ENCODE measurements at places on chromosomes 2 and 18.

DNA sequence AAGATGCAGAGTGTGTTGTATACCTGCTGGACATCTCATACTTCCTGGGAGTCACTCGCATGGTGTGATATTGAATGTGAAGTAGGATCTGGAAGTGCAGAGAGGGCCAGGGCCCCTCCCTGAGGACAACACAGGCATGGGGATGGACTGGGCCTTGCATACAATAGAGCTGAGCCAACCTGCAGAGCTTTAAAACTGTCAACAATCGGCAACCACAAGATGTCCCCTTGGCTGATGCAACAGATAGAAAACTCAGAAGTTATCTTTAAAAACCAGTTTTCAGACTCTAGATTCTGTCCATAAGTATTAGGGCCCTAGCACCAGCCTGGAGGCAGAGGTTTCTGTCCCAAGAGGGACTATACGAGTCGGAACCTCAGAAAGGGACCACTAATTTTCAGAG, 19.7 kb downstream of the EVA1A start:
- no peak for DNase-seq

DNA sequence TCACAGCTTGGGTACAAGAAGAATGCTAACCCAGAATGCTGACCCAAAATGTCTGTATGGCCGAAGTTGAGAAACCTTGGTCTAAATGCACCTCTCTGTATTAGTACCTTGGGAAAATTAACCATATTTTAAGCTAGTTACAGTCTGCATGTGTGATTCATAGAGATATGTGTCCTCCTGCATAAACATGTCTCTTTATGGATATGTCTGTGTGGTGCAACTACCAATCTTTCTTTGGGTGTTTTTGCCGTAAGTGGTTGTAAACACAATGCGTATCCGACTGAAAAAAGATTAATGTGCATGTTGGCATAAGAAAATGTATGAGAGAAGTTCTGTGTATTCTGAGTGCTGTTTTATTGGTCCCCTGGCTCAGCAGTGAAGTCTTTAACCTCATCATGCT, 54.2 kb upstream of the GAREM2 start:
- DNase-seq, result no peak

DNA sequence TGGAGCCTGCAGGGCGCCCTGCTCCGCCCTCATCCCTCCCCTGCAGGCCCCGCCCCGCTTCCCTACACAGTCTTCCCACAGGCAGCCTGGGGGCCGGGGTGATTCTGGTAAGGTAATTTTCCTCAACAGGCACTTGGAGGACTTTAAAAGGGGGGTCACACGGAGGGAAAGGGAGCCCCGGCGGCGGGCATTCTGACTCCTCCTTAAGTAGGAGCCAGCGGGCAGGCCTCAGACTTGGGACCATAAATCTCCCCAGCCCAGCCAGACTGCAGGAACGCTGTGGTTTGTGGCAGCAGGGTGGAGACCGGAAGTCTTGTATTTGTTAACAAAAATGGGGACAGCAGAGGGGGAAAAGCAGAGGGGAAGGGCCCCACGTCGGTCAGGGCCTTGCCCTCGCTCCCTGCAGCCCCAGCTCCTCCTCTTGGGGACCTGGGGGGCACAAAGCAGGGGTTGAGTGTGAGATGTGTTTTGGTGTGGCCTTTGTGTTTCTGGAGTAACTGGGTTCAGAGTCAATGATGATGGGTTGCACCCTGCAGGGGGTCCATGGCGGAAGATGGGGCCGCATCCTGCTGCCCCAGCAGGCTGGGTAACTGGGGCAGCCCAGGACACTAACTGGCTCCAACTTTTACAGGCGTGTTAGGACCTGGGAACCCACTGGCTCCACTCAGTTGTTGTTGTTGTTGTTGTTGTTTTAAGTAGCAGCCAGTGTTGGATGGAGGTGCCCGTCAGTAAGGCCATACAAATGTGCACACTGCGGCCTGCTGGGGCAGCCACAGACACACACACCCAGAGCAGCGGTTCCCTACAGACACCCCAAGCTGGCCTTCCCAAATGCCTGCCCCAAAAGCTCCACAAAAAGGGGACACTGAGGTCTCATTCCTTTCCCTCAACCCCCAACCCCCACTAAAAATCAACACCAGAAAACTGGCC, 27.7 kb downstream of the SMAD7 start:
- no peak for DNase-seq

- DNase-seq, result no peak
Observed at GRCh38 chr18:73408469-73408868, 540.7 kb upstream of the NETO1 start.

GRCh38 chr2:85180322-85181133, 47.3 kb downstream of the TCF7L1 start:
- DNase-seq, result no peak

- DNase-seq, result no peak
Observed at GRCh38 chr18:55416791-55417190, 171.2 kb downstream of the TCF4 start.

- no peak for DNase-seq
Observed at GRCh38 chr2:105438104-105438929, 39.5 kb upstream of the FHL2 start.

- DNase-seq, result peak; percentile 58
Observed at GRCh38 chr18:3245853-3246634, 1.6 kb upstream of the MYL12A start.

DNA sequence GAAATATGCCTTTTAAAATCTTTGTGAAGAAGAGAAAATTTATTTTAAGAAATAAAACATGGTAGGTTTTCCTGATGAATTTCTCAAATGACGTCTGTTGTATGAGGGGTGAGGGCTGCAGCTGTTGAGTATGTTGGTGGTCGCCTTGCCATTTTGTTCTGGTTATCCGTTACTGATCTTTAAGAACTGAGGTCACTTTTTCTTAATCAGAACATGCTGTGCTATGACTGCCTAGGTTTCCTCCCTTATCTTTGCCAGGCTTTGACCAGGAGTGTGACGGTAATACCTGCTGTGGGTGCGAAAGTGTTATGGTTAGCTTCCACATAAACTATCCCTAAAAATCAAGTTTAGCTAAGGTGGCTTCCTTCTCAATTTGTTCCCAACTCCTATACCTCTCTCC, 176.9 kb downstream of the DIS3L2 start:
- DNase-seq, result no peak

DNA sequence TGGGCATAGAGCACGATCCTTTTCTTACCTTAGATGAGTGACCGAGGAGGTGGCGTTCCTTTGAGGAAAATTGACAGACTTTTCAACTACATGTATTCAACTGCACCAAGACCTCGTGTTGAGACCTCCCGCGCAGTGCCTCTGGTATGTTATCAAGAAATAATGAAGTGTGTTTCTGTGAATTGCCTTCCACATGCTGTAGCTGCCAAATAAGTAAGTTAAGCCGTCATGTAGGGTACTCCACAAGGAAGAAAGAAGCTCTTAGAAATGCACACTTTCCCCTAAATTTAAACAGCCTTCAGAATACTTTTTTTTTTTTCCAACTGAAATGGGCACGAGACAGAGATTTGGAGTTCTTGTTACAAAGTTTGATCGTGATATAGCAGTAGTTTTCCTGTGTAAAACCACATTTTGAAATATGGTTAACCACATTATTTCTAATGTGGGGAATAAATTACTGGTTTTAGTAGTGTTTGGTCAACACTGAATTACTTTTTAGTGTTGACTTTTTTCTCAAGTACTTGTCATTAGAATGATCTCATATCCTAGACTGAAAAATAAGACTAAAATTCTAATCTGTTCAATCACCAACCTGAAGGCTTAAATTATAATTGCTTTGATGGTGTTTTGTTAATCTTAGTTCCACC, 30.5 kb downstream of the PDK1 start:
- no peak for DNase-seq

DNA sequence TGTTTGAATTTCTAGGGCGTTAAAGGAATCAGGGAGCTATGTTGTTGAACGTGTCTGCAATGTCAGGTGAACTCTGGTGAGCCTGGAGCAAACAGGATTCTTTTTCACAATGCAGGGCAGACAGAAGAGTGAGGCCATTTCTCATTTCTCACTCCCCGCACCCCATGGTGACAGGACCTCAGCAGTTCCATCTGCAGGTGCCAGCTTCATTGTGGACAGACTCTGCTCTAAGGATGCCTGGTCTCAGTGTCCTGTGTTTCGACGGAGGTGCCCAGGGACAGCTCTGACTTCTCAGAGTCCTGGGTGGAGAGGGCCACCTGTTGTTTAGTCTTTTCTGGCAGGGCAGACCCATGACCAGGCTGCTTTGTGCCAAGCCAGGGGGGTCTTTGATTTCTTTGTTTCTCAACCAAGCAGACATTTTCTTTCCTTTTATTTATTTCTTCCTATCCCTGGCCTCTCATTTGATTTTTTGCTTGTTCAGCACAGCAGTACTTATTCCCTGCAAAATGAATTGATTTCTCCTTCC, 201.5 kb downstream of the RNF144A start:
- no peak for DNase-seq

DNA sequence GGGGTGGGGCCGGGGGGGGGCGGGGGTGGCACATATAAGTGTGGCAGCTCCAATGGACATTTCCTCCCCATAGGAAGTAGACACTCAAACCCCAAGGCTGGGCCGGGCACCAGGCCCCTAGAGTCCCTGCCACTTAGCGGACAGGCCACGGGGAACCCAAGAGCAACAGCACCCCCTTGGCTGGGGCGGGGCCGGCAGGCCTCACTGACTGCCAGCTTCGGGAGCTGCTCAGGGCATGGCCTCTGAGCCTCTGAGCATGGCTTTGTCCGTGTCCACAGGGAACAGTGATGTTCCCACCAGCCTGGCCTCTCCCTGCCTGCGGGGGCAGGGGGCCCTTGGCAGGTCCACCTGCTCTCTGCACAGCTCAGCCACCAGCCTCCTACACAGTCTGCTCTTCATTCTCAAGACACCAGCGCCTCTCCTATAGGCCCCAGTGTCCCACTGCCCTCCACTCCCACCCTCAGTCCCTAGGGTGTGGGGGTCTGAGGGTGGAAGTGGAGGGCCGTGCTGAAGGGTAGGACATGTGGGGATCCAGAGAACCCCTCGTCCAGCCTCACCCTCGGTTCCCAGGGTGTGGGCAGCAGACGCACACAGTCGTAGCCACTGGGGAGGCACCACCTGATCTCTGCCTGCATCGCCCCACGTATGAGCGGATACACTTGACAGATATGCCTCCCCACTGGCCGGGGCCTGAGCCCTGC, 106.7 kb downstream of the FAM210A start:
- no peak for DNase-seq

- no peak for DNase-seq
Observed at GRCh38 chr18:12076424-12077140, 17.1 kb upstream of the ANKRD62 start.

GRCh38 chr2:15615301-15615920, 23.7 kb downstream of the DDX1 start:
- no peak for DNase-seq

All from stimulated activated CD4-positive, alpha-beta T cell treated with anti-CD3 and anti-CD28 coated beads, TNF-alpha, amount 100 ng/mL, for 4 hours (primary cell).